Activated T-helper 1 cell treated with anti-CD3 and anti-CD28 coated beads, Interleukin-12 subunit alpha, Interleukin-12 subunit beta, Interleukin-2, Interleukin-4 antibody, amounts not matched to agents 30 ng/mL and 10 ng/mL and 1 ng/mL, durations not matched to agents 14 hours and 24 hours and 36 hours (primary cell): ENCODE measurements at places on chromosomes 6 and 20. TPM values are rescaled to one million over a fixed set of nuclear protein-coding genes. Genes with fewer than 3 reads are reported as not detected.

MARCKS gene
- total RNA-seq, result 0.05 and 0.10 TPM in 2 replicates

C6orf58 gene
- total RNA-seq, result 0.16 TPM in 1 of 2 replicates, not detected in the other

NKX2-4 gene
- total RNA-seq, result not detected in 2 replicates

ELMO2 gene
- total RNA-seq, result 79.7 and 91.1 TPM in 2 replicates

DNA sequence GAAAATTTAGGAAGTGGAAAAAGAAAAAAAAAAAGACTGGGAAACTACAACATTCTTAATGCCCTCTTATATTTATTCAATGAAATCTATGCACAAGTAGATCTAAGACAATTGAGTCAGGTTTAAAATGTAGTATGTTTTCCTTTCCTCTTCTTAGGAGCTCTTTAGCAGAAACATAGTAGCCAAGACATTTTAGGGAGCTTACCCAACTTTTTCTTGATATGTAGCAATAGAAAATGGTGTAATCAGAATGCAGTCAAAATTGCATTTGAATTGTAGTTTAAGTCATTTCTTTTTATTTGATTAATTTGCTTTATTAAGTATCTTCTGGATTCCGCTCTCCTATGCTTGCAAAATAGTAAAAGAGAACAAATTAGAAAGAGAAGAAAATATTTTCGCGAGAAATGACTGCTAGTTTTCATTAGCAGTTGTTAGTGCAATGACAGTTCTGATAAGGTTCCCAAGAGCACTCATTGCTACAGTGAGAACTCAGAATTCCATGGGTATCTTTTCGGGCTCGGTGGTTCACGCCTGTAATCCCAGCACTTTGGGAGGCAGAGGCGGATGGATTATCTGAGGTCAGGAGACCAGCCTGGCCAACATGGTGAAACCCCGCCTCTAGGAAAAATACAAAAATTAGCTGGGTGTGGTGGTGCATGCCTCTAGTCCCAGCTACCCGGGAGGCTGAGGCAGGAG is 52.2 kb downstream of the JARID2 start:
- no peak for DNase-seq
- no peaks in the 10 kb centered on the region for H3K27me3 ChIP-seq
- peaks cover 84% of the 10 kb centered on the region for H3K4me1 ChIP-seq
- peaks cover 29% of the 10 kb centered on the region for H3K36me3 ChIP-seq
- peak overlapping the region; percentile 79 for H3K27ac ChIP-seq
- peak overlapping the region; percentile 24 for H3K4me3 ChIP-seq

DNA sequence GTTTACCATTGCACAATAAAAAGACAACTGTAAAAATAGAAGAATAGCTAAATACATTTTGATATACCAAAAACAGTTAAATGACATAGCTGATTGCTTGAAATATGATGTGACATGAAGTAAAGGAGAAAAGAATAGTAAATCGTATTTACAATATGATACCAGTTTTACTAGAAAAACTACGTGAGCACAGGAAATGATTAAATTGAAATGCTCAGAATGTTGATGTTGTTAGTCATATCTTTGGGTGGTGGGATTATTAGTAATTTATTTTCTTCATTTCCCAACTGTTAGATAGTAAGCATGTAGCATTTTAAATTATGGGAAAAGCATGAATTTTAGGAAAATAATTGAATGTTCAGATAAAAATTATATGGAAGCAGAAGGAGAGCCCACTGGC is 268.3 kb upstream of the TAB2 start:
- no peak for DNase-seq
- H3K27ac ChIP-seq, result no peak overlapping the region
- H3K36me3 ChIP-seq, result peaks cover 7% of the 10 kb centered on the region
- H3K4me3 ChIP-seq, result no peak overlapping the region
- peaks cover 58% of the 10 kb centered on the region for H3K4me1 ChIP-seq
